ENCODE measurements at places on chromosomes 2 and 18. TPM values are rescaled to one million over a fixed set of nuclear protein-coding genes. Genes with fewer than 3 reads are reported as not detected.

DNA sequence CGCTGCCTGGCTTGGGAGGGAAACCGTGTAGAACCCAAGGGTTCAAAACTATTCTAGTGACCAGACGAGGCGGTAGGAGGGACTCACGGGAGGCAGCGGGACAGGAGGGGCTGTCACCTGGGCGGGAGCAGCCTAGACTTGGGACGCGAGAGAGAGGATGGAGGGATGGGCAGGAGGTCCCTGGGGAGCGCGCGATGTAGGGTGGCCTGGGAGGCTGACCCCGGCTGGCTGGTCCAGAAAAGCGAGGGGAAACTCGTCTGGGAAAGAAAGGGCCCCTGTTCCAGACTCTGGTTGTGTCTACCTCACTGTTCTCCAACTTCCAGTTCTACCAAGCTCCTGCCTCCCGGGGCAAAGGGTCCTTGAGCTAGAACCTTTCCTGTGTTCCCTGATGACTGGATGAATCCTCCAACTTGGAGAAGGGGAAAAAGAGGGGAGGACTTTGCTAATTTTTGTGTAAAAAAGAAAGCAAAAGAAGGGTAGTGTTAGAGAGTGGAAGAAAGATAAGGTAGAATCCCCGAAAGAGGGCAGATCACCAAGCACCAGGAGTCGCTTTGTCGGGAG lies 1.4 kb downstream of the DOK6 start:
- no peak for DNase-seq

DNA sequence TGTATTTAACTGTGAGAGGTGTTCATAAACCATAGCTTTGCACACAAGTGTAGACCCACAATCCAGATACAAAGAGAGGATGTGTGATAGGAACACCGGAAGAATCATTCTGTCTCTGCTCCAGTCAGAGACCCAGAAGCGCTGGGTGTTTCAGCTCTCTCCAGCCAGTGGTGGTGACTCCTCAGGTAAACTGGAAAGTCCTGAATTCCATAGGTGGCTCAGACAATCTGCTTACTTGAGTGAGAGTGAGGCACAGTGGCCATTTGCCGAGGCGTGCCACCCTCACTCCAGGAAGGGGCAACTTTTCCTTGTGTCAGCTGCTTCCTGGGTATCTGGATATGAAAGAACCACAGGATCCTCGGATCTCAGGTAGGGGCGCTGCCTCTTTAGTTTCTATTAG lies 171.5 kb downstream of the KCNS3 start:
- no peak for DNase-seq

DNA sequence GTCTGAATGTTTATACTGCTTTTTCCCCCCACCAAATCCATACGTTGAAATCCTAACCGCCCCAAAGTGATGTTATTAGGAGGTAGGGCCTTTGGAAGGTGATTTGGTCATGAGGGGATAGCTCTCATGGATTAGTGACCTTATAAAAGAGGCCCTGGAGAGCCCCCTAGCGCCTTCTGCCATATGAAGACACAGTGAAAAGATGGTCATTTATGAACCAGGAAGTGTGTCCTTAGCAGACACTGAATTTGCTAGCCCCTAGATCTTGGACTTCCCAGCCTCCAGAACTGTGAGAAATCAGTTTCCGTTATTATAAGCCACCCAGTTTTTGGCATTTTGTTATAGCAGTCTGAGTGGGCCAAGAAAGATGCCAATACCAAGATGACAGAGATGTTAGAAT lies 7.2 kb upstream of the TSN start:
- DNase-seq: peak; percentile 29

- DNase-seq: no peak
These were observed 11.2 kb upstream of the DAPL1 start for GRCh38 chr2:158783923-158784322.

CAPN14 gene
- total RNA-seq: not detected

All from HCT116 (cell line).